ENCODE measurements at places on chromosomes 7 and 10.

DNA sequence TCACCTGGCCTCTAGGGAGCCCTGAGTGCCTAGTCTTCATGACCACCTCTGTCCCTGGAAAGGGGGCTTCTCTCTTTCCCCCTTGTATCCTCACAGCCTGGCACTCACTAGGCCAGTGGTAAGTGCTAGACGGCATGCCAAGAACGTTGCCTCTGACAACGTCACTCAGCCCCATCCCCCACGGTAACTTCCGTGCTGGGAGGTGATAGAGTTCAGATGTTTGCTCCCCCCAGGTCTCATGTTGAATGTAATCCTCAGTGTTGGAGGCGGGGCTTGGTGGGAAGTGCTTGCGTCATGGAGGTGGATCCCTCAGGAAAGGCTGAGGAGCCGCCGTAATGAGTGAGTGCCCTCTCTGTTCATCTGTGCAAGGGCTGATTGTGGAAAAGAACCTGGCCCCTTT is 343.3 kb upstream of the MKI67 start:
- DNase-seq = no peak

- DNase-seq = no peak
Observed at GRCh38 chr10:24096281-24096680, 112.7 kb upstream of the KIAA1217 start.

GRCh38 chr10:47020471-47020870 is 109.2 kb downstream of the PTPN20 start:
- DNase-seq = no peak

DNA sequence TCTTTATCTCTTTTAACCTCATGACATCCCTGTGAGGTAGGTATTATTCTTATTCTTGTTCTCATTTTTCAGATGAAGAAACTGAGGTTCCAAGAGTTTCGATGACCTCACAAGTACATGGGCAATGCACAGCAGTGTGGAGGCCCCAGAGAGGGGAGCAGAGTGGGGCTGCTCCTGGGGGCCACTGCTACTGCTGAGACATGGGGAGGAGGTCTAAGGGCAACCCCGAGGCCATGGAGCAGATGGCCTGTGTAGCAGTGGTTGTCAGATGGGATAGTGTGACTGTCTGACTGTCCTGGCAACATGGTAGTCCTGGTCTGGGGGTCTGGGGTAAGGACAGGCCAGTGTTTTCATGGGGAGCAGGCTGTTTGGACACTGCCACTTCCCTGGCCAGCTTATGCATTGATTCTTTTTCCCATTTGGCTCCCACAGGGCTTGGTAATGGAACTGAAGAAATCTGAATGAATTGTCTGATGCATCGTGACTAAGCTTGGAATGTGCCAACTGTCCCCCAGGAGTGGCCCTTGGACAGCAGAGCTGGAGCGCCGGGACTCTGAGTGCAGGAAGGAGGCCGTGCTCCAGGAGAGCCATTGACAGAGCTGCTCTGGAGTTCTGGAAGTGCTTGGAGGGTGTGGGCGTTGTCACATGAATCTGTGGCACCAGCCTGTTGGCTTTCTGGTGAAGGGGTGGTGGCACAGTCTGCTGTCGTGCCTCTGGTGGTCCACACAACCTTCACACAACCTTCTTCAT is 40.9 kb downstream of the ADRA2A start:
- no peak for DNase-seq

- no peak for DNase-seq
Observed at GRCh38 chr7:42690794-42691639, 220.9 kb downstream of the C7orf25 start.

DNA sequence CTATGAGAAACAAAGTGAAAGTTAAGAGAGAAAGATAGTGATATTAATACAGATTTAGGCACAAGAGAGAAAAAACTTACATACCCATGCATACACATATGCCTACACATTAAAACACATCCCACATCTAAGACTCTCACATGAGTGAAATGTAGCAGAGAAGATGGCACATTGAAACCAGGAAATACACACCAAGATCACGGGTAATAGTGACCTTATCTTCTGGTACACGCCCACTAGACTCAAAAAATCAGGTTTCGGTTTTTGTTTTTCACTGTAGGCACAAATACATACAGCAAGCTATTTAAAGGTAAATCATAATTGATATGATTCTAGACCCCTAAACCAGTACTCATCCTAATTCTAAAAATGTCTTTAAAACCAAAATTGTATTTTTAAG is 225.2 kb upstream of the TAC1 start:
- no peak for DNase-seq

DNA sequence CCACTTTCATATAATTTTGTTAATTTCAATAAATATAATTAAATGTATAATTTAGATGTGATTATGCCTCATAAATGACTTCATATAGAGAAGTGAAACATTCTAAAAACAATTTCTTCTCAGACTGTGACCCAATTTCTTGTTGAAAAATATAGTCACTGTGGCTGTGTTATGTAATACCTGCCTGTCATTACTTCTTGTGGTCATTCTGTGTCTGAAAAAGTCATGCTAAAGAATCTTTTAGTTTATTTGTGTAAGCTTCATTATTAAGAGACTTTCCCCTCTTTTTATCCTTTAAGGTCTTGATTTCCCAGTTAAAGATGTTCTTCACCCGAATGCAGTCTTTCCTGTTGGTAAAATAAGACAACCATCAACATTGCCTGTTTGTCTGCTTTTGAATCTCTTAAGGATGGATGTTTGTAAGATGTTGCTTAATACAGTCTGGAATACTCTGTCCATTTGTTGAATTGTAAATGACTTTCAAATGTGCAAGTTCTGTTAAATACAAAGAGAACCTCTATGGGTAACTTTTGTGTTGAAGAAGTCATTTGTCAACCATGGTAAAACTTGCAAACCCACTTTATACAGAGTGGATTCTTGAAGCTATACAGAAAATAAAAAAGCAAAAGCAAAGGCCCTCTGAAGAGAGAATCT is 16.0 kb downstream of the KAT6B start:
- DNase-seq = no peak

DNA sequence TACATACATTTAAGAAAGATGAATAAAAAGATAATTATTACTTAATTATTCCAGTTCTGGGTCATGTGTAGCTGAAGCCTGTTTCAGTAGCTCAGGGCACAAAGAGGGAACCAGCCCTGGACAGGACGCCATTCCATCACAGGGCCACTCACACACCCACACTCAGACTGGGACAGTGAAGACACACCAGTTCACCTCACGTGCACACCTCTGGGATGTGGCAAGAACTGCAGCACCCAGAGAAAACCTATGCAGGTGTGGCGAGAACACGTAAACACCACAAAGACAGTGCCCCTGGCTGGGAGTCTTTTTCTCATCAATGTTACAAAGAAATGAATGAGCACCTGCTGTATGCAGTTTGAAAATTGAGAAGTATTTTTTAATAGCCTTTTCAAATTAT is 1.6 kb upstream of the IDI1 start:
- DNase-seq = peak; percentile 40

Data from stimulated activated CD4-positive, alpha-beta T cell treated with anti-CD3 and anti-CD28 coated beads, Interleukin-4, amount 100 ng/mL, for 24 hours (primary cell).